ENCODE measurements at places on chromosomes 1 and 21.

GRCh38 chr1:1779691-1780597 lies 1.7 kb upstream of the NADK start:
- DNase-seq = no peak
- no peaks in the 10 kb centered on the region for H3K27me3 ChIP-seq
- peaks cover 6% of the 10 kb centered on the region for H3K36me3 ChIP-seq

DNA sequence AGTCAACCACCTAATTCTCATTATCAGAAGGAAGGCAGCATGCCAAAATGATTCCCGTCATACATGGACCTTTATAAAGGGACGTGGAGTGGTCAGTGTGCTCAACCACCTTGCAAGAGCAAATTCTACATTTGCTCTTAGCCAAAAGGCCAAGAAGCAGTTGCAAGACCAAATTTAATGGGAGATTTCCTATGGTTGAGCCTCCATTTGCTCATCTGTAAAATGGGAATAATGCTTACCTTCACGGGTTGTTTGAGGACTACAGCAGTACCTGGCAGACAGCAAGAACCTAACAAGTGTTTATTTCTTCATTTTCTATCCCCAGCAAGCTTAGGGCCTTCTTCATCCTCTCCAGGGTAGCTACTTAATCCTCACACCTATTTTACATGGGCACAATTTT lies 17.4 kb upstream of the PADI4 start:
- no peaks in the 10 kb centered on the region for H3K27me3 ChIP-seq
- H3K27ac ChIP-seq = no peak overlapping the region
- no peak for DNase-seq
- no peaks in the 10 kb centered on the region for H3K4me1 ChIP-seq
- no peaks in the 10 kb centered on the region for H3K36me3 ChIP-seq

- no peak overlapping the region for H3K27ac ChIP-seq
- H3K27me3 ChIP-seq = no peaks in the 10 kb centered on the region
- no peak overlapping the region for H3K4me3 ChIP-seq
- H3K36me3 ChIP-seq = no peaks in the 10 kb centered on the region
Observed at GRCh38 chr1:232226197-232226712, 403.7 kb downstream of the SIPA1L2 start.

- H3K27me3 ChIP-seq = peaks cover 8% of the 10 kb centered on the region
- no peak overlapping the region for H3K4me3 ChIP-seq
- H3K27ac ChIP-seq = no peak overlapping the region
Observed at GRCh38 chr1:41534181-41535076, 49.9 kb upstream of the EDN2 start.

- peaks cover 12% of the 10 kb centered on the region for H3K4me1 ChIP-seq
- no peak overlapping the region for H3K4me3 ChIP-seq
- DNase-seq = no peak
- peaks cover 89% of the 10 kb centered on the region for H3K36me3 ChIP-seq
Observed at GRCh38 chr1:204232526-204232925, 18.7 kb upstream of the GOLT1A start.

DNA sequence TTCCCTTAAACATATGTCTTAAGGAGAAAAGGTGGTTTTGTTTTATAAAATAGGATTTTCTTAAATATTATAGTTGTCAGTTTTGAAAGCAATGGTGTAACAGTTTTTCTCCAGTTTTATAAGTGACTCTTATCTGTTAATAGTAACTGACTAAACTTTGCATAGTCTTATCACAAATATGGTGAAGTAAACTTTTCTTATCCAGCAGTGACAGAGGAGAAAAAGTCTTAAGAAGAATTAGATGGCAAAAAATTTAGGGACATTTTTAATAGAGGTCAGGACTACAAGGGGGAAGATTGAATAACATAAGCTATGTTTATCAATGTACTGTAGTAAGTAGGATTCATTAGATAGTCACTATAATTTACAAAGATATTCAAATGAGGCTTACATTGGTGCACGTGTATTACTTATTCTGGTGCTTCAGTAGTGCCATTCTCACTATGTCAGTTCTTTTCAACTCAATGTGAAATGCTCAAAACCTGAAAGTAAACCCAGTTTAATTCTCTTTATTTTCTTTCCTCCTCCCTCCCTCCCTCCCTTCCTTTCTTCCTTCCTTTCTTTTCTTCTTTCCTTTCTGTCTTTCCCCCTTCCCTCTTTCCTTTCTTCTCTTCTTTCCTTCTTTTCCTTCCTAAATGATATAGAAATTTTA lies 26.1 kb downstream of the F3 start:
- H3K4me1 ChIP-seq = no peaks in the 10 kb centered on the region
- peaks cover 4% of the 10 kb centered on the region for H3K36me3 ChIP-seq
- H3K27me3 ChIP-seq = no peaks in the 10 kb centered on the region
- H3K27ac ChIP-seq = no peak overlapping the region
- no peak for DNase-seq
- H3K4me3 ChIP-seq = no peak overlapping the region

DNA sequence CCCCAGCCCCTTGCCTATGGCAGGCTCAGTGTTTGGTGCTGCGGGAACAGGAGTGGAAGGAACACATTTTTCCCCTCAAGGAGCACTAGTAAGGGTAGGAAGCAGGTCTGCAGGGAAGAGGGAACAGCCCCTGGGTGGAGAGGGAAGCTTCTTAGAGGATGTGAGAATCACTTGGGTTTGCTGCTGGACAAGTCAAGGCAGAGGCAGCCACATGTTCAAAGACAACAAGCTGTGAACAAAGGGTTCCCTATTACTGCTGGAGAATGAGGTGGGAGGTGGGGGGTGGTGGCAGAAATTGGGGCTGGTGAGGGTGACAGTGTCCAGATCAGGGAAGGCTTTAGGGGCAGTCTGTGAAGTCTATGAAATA lies 24.8 kb upstream of the CITED4 start:
- no peak overlapping the region for H3K27ac ChIP-seq
- DNase-seq = no peak

GRCh38 chr1:229554886-229555621 lies 3.5 kb downstream of the ABCB10 start:
- H3K36me3 ChIP-seq = peaks cover 9% of the 10 kb centered on the region
- no peaks in the 10 kb centered on the region for H3K27me3 ChIP-seq
- H3K4me1 ChIP-seq = peaks cover 5% of the 10 kb centered on the region
- no peak overlapping the region for H3K4me3 ChIP-seq

- H3K4me3 ChIP-seq = no peak overlapping the region
- H3K4me1 ChIP-seq = peaks cover 6% of the 10 kb centered on the region
- no peaks in the 10 kb centered on the region for H3K27me3 ChIP-seq
- no peaks in the 10 kb centered on the region for H3K36me3 ChIP-seq
- DNase-seq = no peak
Observed at GRCh38 chr1:54137534-54138061, 15.2 kb downstream of the CDCP2 start.

Data from large intestine (tissue), 12 donors.